ENCODE measurements at places on chromosomes 6 and 20. TPM values are rescaled to one million over a fixed set of nuclear protein-coding genes. Genes with fewer than 3 reads are reported as not detected.

Gene CDSN
- total RNA-seq: not detected

DNA sequence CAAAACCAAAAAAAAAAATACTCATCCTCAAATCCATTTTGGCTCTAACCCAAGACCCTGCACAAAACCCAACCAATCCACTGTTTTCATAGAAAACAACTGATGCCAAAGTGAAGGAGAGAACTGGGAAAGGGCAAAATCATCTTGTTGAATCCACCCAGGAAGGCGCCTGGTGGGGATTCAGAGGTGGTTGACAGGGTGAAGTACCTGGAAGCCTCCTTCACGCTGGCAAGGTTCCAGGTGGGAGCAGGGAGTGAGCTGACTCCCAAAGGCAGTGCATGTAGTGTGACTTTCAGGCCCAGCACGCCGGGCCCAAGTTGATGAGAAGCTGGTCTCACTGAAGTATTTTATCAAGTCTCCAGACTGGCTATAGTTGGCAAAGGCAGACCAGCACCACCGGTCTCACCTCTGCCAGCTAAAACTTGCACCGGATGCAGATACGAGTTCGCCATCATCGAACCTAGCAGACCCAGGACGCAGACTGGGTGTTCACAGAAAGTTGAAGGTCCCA is 16.5 kb downstream of the PPP1R10 start:
- DNase-seq: no peak

DNA sequence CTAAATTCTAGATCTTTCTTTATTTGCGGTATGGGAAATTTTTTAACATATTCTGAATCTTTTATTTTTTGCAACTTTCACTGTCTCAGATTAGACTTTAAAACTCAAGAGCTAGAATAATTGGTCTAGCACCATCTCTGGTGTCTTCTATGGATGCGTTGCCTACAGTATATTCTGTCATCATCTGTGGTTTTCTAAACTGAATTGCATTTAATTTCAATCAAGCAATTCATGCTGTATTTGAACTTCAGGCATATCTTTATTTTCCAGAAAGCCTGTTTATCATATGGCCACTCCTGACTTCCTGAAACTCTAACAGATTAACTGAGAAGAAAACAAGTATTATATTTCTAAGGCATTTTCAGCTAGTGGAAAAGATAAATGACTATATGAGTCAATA is 281.6 kb downstream of the PLCB1 start:
- no peak for DNase-seq

- no peak for DNase-seq
Measured at GRCh38 chr20:57633945-57634491, 13.8 kb upstream of the ZBP1 start.

- no peak for DNase-seq
Measured at GRCh38 chr20:15599961-15600360, 973.3 kb downstream of the KIF16B start.

Gene THBS2
- total RNA-seq: 0.19 TPM

GRCh38 chr6:1901556-1901955 is 291.8 kb downstream of the FOXC1 start:
- DNase-seq: peak; percentile 19

Gene LSM14B
- 29.3 TPM for total RNA-seq

GRCh38 chr6:131803007-131803769 is 4.6 kb upstream of the ENPP1 start:
- no peak for DNase-seq

- DNase-seq: no peak
Measured at GRCh38 chr20:63044605-63045004, 37.8 kb upstream of the BHLHE23 start.

DNA sequence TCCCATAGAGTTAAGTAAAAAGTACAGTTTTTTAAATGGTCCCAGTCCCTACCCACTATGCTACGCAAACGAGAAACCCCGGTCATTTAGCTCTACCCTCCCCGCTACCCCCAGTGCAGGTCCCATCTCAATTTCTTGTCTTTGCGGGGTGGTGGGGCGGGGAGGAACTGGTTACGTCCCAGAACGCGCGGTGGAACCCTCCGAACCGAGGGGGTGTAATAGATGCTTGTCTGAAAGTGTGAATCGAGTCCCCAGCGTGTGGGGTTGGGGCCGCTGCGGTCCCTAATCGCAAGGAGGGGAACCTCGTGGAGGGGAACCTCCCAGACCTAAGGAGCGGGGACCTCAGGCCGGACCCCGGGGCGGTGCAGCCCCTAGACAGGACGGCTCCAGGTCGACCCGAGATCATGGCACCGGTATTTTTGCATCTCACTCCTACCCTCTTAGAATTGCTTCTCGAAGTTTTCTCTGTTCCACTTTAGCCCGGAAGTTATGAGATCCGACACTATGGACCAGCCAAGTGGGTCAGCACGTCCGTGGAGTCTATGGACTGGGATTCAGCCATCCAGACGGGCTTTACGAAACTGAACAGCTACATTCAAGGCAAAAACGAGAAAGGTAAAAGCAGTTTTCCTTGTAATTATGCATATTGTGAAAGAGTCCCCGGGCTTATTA is 779 bp downstream of the HEBP2 start:
- DNase-seq: no peak

GRCh38 chr6:16819752-16820151 is 58.5 kb upstream of the ATXN1 start:
- DNase-seq: no peak

DNA sequence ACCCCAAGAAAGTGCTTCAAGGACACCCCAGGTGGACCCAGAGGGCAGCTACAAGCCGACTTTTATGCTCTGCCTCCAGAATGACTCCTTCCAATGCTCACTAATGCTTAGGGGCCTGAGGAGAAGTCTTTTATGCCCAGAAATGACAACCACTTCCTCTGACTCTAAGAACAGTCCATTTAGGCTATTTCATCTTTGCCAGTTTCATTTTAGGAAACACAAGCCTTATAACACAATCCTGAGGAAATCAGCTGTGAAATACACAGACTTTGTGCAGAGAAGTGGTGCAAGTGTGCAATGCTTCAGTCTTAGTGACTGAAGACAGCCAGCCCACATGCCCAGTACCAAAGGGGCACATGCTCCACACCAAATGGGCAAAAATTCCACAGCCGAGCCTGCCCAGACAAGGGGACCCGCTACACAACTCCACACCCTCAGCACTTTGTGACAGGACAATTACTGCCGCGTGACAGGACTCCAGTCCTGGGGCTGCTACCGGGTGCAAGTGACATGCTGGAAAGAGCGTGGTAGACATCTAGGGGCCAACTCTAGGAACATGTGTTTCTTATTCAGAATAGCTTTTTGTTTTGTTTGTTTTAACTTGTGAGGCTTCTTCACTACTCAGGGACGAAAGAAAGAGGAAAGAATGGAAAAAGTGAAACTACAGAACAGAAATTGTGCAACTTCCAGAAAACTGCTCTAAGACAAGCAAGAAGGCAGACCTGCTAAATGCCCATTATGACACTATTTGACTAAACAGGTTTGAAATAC is 28.2 kb upstream of the PLAGL1 start:
- peak; percentile 10 for DNase-seq

DNA sequence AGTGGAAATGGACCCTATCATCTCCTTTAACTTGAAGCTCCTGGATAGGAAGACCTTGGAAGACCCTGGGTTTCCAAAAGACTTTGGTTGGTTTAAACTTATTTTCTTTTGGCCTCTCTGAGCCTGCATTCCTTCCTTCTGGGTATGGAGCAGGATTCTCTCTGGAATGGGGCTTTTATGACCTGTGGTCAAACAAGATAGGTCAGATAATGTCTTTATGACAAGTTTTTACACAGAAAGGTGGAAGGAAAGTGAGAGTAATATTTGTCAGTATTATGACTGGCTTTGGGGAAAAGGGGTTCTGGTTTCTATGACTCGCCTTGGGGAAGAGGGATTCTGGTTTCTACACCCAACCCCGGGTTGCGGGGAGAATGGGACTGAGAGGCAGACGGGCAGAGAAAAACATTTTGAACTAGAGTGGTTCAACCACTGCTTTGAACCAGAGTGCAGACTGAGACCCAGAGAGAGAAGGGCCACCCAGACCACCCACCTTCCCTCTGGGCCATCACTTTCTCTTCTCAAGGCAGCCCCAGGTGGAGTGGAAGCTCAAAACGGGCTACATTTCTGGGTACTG is 37.6 kb upstream of the KCNK5 start:
- no peak for DNase-seq

Gene SRC
- 7.6 TPM for total RNA-seq

DNA sequence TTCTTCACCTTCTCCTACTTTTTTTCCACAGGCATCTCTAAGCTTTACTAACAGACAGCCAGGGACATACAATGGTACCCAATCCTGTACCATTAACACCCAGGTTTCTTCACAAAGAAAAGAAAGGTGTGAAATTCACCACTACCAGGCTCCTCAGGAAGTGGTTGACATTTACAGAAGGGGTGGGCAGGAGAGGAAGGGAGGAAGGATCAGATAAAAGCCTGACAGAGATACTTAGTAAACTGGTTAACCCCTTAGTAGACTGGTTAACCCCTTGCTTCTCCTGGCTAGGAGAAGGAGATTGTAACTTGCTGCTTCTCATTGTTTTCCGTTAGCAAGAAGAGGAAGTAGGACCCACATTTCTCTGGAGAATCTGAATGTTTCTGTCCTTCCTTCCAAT is 7.2 kb downstream of the SAMD3 start:
- DNase-seq: no peak

- no peak for DNase-seq
Measured at GRCh38 chr6:151290877-151291721, 51.3 kb downstream of the AKAP12 start.

DNA sequence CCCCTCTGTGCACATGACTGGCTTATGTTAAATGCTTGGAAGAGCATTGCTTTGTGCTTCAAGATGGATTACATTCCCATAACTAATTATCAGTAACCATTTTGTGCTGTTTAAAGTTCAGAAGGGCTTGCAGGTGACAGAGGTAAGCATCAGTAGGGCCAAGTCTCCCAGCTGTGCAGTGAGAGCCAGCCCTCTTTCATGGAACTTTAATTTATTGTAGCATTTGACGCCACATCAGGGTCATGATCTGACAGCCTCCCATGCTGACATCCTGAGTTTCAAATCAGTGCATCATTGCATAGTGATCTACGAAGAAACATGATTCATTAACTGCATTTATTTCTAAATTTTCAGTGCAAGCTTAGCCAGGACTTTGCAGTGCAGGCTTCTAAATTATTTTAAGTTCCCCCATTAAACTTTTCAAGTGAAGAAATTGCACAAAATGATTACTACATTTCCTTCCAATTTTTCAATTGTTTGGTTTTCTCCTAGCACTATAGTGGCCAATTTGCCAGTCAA is 380.9 kb downstream of the UTRN start:
- DNase-seq: no peak

Gene AVP
- not detected for total RNA-seq

GRCh38 chr6:36769183-36769675 is 70.0 kb downstream of the CPNE5 start:
- no peak for DNase-seq

- DNase-seq: no peak
Measured at GRCh38 chr20:50360218-50360672, 149.9 kb upstream of the PTPN1 start.

DNA sequence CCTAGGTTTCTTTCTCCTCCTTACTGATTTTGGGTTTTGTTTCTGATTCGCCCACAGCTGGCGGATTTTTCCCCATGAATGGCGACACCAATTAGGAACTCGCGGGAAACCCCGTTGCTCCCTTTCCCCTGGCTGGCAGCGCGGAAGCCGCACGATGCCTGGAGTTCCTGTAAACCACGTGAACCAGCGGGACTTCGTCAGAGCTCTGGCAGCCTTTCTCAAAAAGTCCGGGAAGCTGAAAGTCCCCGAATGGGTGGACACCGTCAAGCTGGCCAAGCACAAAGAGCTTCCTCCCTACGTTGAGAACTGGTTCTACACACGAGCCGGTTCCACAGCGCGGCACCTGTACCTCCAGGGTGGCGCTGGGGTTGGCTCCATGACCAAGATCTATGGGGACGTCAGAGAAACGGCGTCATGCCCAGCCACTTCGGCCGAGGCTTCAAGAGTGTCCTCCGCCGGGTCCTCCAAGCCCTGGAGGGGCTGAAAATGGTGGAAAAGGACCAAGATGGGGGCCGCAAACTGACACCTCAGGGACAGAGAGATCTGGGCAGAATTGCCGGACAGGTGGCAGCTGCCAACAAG is 3.2 kb upstream of the SEC23B start:
- DNase-seq: no peak

DNA sequence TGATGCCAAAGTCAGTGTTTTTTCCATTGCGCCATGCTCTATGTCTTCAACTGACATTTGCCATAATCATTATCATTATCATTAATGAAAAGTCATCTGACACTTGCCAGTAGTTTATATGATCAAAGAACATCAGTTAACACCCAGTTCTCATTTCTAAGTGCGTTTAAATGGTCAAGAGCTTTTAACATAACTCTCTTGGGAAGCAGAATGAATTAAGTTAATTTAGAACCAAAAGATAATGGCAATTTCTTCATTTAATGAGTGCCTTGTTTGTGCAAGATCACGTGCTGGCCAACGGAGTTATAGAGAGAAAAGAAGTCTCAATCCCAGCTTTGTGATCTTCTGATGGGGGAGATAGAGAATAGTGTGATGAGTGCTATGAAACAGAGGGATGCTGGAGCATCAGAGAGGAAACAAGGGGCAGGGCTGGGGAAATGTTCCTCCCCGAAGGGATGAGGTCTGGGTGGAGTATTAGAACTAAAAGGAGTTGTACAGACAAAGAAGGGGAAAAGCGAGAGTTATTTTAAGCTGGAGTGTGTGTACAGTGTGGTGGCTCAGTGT is 20.3 kb downstream of the ANKS1A start:
- no peak for DNase-seq

Gene OTOR
- total RNA-seq: not detected

DNA sequence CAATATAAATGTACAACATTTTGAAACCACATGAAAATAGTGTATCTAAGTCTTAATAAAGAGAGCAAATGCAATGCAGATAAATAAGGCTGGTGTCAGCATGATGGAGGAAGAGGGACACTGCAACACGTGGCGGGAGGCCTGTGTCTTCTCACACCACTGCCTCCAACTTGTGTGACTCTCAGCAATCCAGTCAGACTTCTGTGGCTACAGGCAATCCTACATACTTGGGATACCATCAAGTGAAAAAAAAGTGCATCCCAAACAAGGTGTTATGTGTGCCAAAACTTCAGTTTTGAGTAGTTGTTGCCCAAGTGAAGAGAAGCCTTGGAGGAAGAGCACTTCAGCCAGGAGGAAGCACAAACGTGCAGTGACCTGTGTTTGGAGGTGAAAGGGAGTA is 68.6 kb downstream of the PKIB start:
- DNase-seq: no peak

Gene CST4
- total RNA-seq: not detected

DNA sequence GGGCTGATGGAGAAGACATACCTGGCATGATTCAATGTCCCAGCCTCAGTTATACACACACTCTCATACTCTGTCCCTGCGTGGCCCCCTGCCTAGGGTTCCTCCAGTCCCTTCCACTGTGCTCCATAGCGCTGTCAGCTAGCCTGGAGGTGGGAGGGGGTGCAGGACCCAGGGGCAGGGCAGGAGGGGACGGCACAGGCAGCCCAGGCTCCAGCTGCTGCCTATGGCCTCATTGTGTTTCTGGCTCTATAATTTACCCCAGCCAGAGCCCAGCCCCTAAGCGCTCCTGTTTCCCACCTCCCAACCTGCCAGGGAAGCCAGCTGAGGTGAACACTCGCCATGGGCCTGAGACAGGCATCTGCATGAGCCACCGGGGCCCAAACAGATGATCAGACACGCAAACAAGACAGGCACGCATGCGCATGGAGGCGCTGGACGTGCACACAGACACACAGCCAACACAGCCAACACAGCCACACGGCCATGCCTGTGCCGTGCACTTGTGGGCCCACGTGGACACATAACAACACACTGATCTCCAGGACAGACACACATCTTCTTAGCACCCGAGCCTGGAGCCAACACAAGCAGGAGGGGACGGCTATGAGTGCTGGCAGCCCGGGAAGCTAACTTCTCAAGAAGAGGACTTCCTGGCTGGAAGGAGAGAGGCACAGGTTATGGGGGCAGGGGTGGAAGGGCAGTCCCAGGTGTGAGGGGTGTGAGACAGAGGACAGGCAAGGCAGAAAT is 124.9 kb downstream of the GRM4 start:
- DNase-seq: no peak

All from H4 (cell line).